ENCODE measurements at places on chromosomes 4 and X.
A peak's percentile ranks its signal among the peaks of the same experiment; 100 is the strongest.

- DNase-seq = no peak
Observed at GRCh38 chr4:110124711-110125110, 73.7 kb downstream of the ELOVL6 start.

GRCh38 chrX:13685126-13685763, 3.7 kb upstream of the RAB9A start:
- no peak for DNase-seq

GRCh38 chr4:1783015-1783414, 10.1 kb upstream of the FGFR3 start:
- no peak for DNase-seq

- DNase-seq = no peak
Observed at GRCh38 chr4:36509845-36510244, 228.4 kb downstream of the DTHD1 start.

GRCh38 chr4:17284323-17285175, 227.3 kb downstream of the QDPR start:
- DNase-seq = no peak

- DNase-seq = no peak
Observed at GRCh38 chr4:86357608-86358007, 2.2 kb downstream of the MAPK10 start.

DNA sequence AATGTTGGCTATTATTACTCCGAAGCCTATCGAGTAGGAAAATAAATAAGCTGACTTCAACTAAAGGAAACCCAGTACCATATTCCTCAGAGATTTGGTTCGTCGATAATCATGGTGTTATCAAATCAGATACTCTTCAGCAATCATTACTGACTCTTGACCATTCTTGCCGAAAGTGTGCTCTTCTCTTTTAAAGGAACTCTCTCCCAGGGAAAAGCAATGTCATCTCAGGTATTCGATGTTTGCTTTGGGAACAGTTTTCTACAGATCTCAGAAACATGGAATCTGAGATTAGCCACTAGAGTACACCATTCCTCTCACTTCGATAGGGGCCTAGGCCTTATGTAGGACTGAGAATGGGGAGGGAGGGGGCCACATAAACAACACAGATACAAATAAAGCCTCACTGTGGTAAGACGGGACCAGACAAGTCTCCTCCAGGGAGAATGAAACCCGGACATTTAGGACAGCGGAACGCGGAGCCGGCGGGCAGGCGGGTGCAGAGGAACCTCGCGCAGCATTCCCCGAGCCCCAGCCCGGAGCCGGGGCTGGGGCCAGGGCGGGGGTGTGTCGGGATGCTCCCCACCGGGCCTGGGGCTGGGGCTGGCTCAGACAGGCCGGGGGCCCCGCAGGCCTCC, 581 bp downstream of the DNAJB14 start:
- no peak for DNase-seq

GRCh38 chrX:13087322-13088155, 43.1 kb upstream of the FAM9C start:
- DNase-seq = no peak

DNA sequence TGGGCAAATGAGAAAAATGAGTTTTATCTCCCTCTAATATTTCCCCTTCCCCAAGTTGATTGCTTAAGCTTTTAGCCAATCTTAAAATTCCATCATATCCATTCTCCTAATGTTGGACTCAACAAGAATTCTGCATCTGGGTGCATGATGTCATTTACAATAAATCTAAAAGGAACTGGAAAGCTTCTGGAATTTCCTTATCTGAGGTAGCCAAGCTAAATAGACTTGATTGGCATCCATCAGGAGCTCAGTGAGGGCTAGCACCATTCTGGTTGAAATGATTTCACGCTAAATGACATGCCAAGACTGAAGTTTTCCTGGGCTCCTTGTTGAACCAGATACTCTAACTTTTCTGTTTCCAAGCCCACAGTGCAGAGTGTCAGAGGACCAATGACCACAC, 110.3 kb upstream of the SCML1 start:
- DNase-seq = no peak

DNA sequence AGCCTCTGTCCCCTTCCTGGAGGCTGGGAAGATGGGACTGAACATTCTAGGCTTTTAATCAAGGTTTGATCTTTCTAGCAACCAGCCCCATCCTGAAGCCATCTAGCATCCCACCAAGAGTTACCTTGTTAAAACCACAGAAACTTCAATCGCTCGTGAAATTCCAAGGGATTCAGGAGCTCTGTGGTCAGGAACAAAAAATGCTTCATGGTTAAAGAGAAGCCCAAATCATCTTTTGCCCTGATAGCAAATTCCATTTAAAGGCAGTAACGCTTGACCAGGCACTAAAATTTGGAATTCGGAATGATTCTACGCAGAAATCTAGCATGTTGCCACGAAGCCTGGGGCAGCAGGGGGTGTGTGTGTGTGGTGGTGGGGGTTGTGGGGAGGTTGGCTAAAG, 47.8 kb downstream of the CASP6 start:
- no peak for DNase-seq

DNA sequence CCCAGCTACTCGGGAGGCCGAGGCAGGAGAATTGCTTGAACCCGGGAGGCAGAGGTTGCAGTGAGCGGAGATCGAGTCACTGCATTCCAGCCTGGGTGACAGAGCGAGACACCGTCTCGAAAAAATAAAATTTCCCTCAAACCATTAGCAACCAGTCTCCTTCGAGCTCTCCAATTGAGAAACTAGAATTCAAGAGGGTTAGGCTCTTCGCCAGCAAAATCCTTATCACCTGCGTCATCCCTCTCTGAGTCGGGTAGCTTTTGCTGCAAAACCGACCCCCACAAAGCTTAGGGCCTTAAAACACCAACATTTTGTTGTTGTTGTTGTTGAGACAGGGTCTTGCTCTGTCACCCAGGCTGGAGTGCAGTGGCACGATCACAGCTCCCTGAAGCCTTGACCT, 75.1 kb upstream of the DDX3X start:
- DNase-seq = no peak

- DNase-seq = no peak
Observed at GRCh38 chr4:74376888-74377483, 12.0 kb downstream of the EREG start.

- peak; percentile 57 for DNase-seq
Observed at GRCh38 chrX:53281321-53281822, at the start of gene IQSEC2. IQSEC2 (minus strand) TSS chrX:53281584.

DNA sequence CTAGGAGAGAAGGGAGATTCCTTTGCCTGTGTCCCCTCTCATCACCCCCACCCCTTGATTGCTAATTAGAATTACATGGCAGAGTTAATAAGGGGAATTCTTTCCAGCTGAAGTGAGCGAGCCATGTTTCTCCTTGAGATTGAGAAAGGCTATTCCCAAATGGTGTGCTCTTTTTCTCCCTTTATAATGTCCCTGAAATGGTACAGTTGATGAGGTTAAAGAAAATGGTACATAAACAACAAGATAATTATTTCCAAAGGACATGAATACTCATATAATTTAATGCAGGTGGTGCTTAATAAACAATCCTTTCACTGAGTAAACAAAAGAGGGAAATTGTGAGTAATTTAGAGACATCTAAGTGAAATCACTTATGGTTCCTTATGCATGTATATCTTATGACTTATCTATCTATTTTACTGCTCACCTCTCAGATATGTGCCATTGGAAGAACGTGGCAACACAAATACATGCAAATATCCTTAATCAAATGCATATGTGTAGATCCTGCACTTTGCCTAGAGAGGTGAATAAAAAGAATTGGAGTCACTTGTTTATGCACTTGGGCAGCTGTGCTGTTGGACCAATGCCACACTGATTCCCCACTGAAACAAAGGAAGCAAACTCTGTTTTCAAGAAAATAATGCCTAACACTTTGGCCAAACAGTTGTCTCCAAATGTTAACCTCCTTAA, 106.6 kb upstream of the WDR44 start:
- no peak for DNase-seq

Data from dorsolateral prefrontal cortex (tissue), 122 donors.